Smooth muscle cell of trachea (primary cell): ENCODE measurements at places on chromosomes 1 and 21. TPM values are rescaled to one million over a fixed set of nuclear protein-coding genes. Genes with fewer than 3 reads are reported as not detected.

Gene RALGPS2
- 78.4 and 102 TPM in 2 replicates for total RNA-seq

Gene DPT
- total RNA-seq = 1.8 and 2.3 TPM in 2 replicates

Gene CHODL
- 0.15 and 0.17 TPM in 2 replicates for total RNA-seq

Gene BCAN
- not detected in 2 replicates for total RNA-seq

Gene TRAPPC3
- total RNA-seq = 85.0 and 113 TPM in 2 replicates

Gene LCE1C
- not detected in 2 replicates for total RNA-seq

Gene SLX9
- total RNA-seq = 12.6 and 13.4 TPM in 2 replicates

Gene STYXL2
- not detected in 2 replicates for total RNA-seq

Gene MROH9
- total RNA-seq = under 0.01 TPM in 1 of 2 replicates, not detected in the other

Gene CTSK
- 224 and 295 TPM in 2 replicates for total RNA-seq

Gene BATF3
- total RNA-seq = 1.2 and 3.1 TPM in 2 replicates

Gene TNFRSF18
- total RNA-seq = 0.33 and 0.44 TPM in 2 replicates

Gene C1orf87
- total RNA-seq = 0.15 TPM in 1 of 2 replicates, not detected in the other

Gene C4BPA
- total RNA-seq = not detected in 2 replicates

Gene ESPN
- total RNA-seq = under 0.01 and 0.44 TPM in 2 replicates
